ENCODE measurements at places on chromosomes 2 and 18. TPM values are rescaled to one million over a fixed set of nuclear protein-coding genes. Genes with fewer than 3 reads are reported as not detected.
A peak's percentile ranks its signal among the peaks of the same experiment; 100 is the strongest.

DNA sequence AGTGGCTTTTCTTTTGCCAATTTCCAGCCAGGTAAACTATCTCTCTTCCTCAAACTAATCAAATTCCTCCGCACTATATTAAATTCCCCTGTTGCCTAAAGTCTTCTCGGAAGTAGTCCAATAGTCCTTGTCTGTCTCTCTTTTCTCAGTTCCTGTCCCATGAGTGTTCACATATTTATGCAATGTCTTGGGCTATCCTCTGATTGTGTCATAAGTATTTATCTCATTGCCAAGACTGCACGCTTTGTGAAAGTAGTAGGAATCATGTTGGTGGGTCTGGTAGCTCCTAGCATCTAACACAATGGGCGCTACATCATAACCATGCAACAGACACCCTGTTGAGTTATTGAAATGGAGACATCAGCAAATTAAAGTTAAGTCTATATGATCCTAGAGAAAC lies 59.9 kb upstream of the POU3F3 start:
- no peak for DNase-seq

DNA sequence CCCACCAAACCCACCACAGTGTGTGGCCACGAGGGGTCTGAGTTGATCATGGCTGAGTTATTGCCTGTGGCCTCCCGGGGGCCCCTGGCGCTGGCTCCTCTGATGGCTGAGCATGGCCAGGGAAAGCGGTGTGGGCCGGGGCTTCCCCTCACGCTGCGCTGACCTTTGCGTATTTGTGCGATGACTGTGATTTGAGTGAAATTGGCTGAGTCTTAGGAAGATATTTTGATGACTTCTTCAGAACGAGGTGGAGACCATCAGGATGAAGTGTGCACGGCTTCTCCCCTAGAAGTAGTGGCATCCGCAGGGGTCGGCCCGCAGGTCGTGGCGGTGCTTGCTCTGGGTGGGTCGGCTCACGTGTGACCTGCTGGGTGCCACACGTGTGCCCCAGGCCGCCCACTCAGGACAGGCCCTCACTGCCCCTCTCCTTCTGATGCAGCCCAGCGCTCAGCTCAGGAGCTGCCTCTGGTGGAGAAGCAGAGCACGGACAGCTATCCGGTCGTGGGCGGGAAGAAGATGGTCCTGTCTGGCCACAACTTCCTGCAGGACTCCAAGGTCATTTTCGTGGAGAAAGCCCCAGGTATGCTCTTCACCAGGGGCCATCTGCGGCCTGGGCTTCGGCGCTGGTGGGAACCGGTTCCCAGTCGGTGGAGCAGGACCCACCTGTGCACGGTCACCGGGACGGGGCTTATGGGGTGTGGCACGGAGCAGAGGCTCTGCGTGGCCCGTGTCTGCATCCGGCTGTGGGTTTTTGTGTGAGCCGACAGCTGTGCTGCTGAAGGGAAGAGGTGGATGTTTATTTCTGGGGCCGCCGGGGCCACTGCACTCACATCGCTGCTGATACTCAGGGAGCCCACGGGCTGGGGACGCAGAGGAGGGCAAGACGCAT lies 55.8 kb downstream of the NFATC1 start:
- no peak for DNase-seq

The STAT4 gene
- 3.6 TPM for total RNA-seq

The C1D gene
- 13.2 TPM for total RNA-seq

DNA sequence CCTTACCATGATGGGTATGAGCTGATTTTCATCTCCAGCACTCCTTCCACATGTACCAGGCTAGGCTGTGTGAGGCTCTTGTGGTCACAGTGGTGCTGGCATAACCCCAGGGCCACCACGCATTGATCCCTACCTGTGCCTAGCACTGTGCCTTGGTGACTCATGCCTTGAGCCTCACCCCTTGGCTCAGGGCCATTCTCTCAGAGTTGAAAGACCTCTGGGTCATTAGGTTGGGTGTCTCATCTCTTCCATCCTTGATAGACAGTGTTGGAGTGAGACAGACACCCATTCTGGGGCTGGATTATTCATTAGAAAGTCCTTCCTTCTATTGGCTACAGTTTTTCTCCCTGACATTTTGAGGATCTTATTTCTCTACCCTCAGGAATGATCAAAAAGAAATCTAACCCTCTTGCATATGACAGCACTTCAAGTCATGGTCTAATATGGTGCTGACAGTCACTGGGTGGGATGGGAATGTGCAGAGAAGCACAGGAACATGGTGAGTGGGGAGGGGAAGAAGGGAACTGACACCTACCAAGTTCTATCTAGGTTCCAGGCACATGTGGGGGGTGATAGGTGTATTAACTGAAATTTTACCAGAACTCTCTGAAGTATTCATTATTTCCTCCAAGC lies 41.3 kb downstream of the DYSF start:
- no peak for DNase-seq

DNA sequence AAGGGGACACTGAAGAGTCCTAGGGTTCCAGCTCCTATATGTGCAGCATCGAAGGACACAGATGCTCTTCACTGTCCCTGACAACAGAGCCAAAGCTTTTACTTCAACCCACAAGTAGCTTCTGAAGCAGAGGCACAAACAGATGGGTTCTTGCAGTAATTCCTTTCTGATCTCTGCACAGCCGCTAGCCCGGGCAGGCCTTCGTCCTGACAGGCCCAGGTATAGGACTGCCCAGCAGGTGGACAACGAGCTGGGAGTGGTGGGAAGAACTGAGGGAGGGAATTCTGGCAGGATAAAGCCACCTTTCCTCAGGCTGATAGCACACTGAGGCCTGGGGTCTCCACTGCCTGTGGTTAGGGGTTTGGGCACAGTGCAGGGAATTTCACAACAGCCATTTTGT lies 94.8 kb downstream of the RHOB start:
- DNase-seq, result no peak

- DNase-seq, result no peak
Measured at GRCh38 chr2:237438080-237438940, 24.3 kb upstream of the COL6A3 start.

DNA sequence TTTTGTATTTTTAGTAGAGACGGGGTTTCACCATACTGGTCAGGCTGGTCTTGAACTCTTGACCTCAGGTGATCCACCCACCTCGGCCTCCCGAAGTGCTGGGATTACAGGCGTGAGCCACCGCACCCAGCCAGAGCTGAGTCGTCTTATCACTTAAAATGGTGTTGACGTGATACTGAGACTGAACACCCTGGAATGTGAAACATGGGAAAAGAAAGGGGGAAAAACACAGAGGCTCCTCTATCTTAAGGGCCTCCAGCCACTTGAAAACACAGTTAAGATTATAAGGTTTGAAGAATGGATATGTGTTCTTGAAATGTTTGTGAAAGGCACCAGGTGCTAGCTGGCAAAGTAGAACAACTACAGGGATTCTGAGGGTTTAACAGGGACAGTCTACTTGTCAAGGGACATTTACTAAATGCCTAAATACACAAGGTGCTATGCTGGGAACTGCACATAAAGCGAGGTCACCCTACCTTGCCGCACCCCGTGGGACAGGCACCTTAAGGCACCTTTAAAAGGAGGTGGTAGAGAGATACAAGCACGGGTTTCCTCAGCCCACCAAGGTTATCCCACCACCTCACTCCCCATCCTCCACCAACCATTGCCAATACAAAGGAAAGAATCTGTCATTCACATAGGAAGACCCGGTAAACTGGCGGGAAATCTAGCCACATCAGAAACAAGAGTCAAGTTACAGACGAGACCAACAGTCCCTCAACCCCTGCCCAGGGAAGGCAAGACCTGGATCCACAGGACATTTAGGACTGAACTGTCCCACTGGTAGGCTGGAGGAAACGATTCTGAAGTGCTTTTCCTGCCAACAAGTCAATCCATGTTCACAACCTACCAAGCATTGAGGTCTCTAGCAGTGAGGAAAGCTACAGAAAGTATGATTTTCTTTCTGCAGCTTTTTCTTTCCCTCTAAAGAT lies 43.4 kb downstream of the STK39 start:
- DNase-seq, result no peak

DNA sequence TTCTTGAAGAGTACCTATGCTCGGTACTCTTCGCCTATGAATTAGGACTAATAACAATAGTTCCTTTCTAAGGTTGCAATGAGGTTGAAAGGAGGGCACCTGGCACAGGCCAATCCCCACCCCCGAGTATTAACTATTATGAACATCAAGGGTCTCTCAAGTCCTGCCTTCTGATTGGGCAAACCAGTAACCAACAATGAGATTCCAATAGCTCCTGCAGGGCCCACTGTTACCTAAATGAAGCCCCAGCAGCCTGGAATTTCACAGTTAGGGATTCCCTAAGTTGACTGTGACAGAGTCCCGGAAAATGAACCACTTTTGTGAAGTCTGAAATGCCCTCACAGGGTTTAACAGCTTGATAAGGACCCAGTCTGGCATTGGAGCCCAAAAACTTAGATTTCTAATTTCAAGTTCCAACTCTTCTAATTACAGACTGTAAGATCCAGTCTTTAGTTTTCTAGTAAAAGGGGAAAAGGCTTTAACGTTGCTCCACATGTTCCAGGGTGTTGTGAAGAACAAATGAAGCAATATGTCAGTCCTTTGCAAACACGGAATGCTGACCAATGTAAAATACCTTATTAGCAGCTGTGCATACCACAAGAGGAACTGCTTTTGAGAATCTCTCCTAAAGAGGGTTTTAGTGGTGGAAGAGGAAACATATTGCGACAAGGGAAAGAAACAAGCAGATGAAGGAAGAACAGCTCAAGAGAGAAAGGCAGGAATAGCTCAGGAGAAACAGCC lies 277.7 kb upstream of the MAP2 start:
- DNase-seq, result no peak

DNA sequence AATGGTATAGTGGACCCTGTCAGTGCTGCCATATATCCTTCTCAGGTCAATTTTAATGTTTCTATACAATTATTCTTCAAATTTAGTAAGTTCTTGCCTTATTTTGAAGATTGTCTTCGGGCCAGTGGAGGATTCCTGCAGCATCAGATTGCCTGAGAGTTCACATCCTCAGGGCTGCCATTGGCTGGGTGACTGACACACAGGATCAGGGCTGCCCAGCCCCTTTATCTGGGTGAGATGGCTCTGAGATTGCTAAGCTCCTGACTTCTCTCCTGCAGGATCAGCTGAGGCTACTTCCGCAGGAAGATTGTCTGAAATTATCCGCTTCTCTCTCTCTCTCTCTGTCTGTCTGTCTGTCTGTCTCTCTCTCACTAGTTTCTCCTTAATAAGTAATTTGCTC lies 567.4 kb downstream of the TSN start:
- no peak for DNase-seq

The ANKRD30BL gene
- total RNA-seq, result not detected

The LTBP1 gene
- total RNA-seq, result 38.4 TPM

- no peak for DNase-seq
Measured at GRCh38 chr2:117972476-117973123, 41.3 kb downstream of the CCDC93 start.

DNA sequence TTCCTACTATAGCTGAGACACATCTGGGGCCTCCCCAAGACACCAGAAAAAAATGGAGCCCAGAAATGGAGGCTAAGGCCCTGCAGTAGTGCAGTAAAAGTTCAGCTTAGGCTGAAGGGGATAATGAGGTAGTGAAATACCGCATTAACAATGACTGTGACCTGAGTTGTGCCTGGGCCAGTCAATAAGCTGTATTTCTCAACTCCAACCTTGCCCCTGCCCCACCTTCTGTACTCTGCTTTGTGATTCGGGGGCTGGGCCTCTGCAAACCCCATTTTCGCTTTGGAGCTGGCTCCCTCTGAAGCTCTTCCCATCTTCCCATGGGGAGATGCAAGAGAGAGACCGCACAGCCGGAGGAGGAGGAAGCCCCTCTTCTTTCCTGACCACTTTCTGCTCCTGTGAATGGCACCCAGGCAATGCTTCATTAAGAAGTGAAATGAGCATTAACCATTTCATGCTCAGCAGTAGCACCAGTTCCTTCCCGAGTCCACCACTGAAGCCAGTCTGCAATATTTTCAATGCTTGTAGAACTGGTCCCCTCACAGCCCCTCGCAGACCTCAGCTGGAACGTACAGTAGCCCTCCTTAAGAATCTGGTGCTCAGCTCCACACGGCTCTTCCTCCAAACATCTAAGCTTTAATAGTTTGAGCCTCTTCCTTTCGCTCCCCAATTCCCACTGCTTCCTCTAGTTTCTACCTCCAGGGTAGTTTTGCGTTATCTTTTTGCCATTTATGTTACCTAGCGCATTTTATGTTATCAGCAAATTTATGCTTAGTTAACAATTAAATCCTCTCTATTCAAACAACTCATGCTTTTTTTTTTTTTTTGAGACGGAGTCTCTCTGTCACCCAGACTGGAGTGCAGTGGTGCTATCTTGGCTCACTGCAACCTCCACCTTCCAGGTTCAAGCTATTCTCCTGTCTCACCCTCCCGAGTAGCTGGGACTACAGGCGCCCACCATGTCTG lies 32.6 kb upstream of the SCYGR1 start:
- no peak for DNase-seq

DNA sequence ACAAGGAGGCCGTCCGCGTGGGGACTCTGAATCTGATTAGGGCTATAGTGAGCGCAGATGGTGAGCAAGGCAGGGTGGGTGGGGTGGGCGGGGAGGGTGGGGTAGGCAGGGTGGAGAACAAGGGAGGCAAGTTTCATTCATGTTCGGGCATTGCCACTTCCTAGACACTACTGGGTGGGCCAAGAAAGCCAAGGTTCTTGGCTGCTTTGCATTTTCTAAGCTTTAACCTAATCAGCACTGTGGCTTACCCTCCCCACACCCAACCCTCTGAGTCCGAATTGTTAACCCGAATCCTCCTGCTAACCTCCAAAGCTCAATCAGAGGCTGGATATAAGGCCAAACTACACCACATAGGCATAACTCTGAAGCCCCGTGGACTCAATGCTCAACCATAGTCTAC lies 18.1 kb downstream of the MROH2A start:
- no peak for DNase-seq

- DNase-seq, result peak; percentile 63
Measured at GRCh38 chr18:44771956-44772917, 91.5 kb downstream of the SETBP1 start.

DNA sequence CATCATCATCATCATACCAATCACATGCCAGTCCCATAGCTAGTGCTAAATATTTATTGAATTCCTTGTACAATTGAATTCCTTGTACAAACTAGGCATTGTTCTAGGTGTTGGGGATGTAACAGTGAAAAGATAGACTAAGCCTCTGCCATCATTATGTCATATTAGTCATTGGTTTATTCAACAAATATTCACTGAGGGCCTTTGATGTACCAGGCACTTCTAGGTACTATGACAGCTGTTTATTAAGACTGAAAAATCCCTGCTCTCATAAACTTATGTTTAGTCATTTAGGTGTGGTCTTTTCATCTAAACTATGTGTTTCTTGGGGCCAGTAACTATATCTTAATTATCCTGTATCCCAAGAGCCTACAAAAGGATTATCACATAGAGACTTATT lies 412.3 kb upstream of the ETAA1 start:
- no peak for DNase-seq

- DNase-seq, result no peak
Measured at GRCh38 chr2:85794491-85795121, 40.8 kb downstream of the ATOH8 start.

- DNase-seq, result no peak
Measured at GRCh38 chr2:123101434-123101833, 923.7 kb upstream of the CNTNAP5 start.

Measured in mucosa of descending colon (tissue), 3 donors.